Myocyte (in vitro differentiated cells): ENCODE measurements at places on chromosomes 11 and 22.

DNA sequence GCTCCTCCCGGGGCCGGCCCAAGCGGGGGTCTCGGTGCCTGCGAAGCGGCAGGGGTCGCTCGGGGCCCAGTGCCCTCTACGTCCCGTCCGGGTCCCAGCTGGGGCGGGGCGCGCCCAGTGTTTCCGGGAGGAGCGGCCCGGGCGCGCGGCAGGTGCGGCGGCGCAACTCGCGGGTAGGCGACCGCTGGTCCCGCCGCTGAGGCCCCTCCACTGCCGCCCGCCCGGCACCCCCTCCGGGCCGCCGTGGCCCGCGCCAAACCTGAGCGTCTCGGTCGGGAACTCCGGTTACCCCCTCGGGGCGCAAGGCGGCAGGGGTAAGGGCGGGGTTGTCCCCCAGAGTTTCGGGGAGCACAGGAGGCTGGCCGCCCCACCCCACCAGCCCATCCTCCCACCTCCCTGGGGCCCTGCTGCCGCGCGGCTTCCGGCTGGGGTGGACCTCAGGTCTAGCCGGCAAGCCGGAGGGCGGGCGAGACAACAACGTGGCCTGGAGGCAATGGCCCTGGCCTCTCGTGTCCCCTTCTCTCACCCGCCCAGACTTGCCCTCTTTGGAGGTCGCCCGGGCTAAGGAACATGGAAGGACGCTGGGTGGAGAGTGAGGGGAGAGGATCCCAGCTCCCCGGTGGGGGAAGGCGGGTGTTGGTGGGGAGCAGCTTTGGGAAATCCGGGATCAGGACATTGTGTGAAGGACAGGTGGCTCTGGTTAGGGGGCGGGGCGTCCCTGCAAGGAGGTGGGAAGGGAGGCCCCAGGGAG, 398 bp upstream of the CRACR2B start:
- DNase-seq, result no peak

GRCh38 chr11:70031631-70032469, 46.3 kb upstream of the ANO1 start:
- DNase-seq, result no peak

DNA sequence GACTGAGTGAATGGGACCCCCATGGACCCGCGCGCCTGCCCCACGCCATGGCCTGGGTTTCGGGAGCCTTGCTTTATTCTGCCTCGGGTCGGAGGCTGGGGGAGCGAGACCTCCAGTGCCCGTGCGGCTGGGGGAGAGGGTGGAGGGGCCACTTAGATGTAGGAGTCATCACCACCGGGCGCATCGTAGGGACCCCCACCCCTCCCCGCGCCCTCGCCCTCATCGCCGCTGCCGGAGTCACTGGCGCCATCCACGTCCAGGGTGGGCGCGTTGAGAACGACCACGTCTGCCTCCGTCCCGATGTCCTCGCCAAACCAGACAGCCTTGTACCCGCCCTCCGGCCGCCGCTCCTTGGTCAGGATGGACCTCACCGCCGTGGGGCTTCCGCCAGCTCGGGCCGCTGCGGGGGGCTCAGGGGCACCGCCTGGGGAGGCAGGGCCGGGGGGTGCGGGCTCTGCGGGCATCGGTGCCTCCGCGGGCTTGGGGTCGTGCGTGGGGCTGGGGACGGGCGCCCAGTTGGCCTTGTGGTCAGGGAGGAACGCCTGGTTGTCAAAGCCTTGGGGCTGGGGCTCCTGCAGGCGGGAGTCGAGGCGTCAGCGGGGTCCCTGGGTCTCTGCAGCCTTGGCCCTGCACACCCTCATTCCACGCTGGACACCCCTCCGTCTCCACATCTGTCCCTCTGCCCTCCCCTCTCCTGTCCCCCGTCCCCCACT, 1.6 kb upstream of the IRF7 start:
- no peak for DNase-seq

- DNase-seq, result peak; percentile 19
These were observed 198.3 kb downstream of the CASP12 start for GRCh38 chr11:104699981-104700380.

GRCh38 chr11:59225017-59225416, 12.3 kb upstream of the MPEG1 start:
- DNase-seq, result no peak
